B cell (primary cell): ENCODE measurements at places on chromosomes 12 and 14. TPM values are rescaled to one million over a fixed set of nuclear protein-coding genes. Genes with fewer than 3 reads are reported as not detected.

DNA sequence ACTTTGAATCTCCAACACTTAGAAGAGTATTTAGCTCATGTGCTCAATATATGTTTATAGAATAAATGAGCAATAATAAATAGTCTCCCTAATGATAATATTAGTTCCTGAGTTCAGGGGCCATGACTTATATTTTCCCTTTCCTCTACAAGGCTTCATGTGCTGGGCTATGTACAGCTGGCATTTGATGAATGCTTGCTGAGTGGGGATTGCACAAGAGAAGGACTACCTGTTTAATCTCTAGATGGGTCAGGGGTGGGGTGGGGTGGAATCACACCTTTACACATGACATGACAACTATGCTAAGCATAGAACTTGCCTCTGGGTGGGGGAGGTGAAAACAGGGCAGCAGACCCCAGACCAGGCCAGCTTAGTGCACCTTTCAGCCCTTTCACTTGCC lies 7.6 kb upstream of the ABHD12B start:
- H3K4me3 ChIP-seq, result no peak overlapping the region
- DNase-seq, result no peak
- H3K27me3 ChIP-seq, result peaks cover 10% of the 10 kb centered on the region
- H3K27ac ChIP-seq, result no peak overlapping the region

DNA sequence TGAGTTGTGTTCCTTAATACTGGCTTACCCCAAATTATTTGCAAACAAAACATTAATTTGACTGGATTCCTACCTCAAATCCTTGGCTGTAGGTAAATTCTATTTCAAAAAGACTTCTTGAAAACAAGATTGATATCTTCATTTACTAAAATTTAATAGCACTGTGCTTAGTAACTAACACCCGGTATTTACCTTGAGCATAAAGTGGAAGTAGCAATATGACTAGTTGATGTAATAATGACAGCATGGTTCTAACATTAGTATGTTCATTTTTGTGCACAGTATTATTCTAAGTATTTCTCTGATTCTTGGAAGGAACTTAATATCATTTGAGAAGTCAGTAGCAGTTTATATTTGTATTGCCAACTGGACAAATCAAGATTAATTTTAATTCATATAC lies 96.8 kb downstream of the PPHLN1 start:
- H3K27me3 ChIP-seq, result no peaks in the 10 kb centered on the region
- no peak for DNase-seq
- H3K27ac ChIP-seq, result no peak overlapping the region
- no peak overlapping the region for H3K4me3 ChIP-seq
- H3K36me3 ChIP-seq, result peaks cover 4% of the 10 kb centered on the region
- H3K4me1 ChIP-seq, result peaks cover 5% of the 10 kb centered on the region

Gene DMAC2L
- 31.9 and 40.0 TPM in 2 replicates for total RNA-seq

Gene TSPAN8
- total RNA-seq, result not detected in 2 replicates

Gene KRT8
- total RNA-seq, result 0.83 and 0.94 TPM in 2 replicates

- no peak overlapping the region for H3K4me3 ChIP-seq
- DNase-seq, result no peak
- no peaks in the 10 kb centered on the region for H3K27me3 ChIP-seq
- peaks cover 26% of the 10 kb centered on the region for H3K4me1 ChIP-seq
- H3K36me3 ChIP-seq, result no peaks in the 10 kb centered on the region
Observed at GRCh38 chr14:89357655-89358297, 59.3 kb downstream of the FOXN3 start.

GRCh38 chr12:116861320-116861719 lies 19.9 kb downstream of the HRK start:
- H3K27me3 ChIP-seq, result no peaks in the 10 kb centered on the region
- H3K4me3 ChIP-seq, result no peak overlapping the region
- no peaks in the 10 kb centered on the region for H3K36me3 ChIP-seq
- DNase-seq, result peak; percentile 77
- H3K4me1 ChIP-seq, result peaks cover 53% of the 10 kb centered on the region

Gene ZNF385A
- 5.1 and 5.3 TPM in 2 replicates for total RNA-seq

DNA sequence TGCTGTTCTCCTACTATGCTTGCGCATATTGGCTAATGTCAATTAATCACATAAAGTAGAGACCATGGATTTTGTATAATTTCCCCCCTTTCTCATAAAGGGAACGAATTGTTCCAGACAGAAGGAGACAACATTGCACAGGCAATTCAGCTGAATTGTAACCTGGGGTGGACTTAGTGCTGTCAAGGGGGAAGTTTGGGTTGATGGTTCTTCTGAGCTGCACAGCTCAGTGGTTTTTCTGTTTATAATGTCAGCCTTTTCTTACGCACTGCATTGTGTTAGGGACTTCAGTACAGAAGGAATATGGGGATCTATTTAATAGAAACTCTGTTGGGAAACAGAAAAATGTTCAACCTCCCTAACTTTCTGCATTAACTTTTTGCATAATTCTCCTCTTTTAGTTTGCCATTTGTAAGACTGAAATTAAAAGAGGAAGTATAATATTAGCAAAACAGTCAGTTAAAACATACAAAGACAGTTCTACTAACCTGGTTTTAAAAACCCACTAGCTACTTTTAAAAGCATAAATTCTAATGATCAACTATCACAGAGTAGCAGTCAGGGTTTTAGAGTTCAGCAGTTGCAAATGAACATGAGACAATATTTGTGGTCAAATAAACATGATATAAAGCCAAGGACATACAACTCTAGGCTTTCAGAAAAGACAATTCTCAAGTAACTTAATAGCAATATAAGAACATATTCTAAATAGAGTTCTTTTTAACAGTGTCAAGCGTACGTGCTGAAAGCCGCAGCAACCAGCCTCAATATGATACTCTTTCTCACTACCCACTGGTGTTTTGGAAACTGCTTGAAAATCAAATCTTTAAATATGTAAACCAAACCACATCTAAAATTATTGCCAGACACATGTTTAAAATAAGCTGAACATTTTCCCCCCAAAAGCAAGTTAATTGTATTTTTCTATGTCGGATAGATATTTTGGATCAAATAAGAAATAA lies 393.0 kb downstream of the FSCB start:
- H3K4me1 ChIP-seq, result no peaks in the 10 kb centered on the region
- no peak overlapping the region for H3K4me3 ChIP-seq
- no peaks in the 10 kb centered on the region for H3K36me3 ChIP-seq
- H3K27me3 ChIP-seq, result no peaks in the 10 kb centered on the region
- H3K27ac ChIP-seq, result no peak overlapping the region
- DNase-seq, result no peak

DNA sequence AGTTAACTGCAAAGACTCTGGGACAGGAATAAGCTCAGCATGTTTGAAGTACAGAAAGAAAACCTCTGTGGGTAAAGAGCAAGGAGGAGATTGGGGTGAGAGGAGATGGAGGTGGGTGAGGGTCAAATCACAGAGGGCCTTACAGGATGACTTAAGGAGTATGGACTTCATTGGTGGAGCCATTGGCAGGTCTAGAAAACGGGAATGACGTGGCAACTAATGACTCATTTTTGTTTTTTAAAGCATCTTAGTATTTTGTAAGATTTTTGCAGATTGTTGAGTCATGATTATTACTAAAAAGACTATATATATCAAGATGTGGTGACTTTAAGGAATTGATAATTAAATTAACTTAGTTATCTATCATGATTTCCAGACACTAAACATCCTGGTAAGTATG lies 18.5 kb downstream of the UTP20 start:
- H3K27me3 ChIP-seq, result no peaks in the 10 kb centered on the region
- no peaks in the 10 kb centered on the region for H3K36me3 ChIP-seq
- no peak for DNase-seq

DNA sequence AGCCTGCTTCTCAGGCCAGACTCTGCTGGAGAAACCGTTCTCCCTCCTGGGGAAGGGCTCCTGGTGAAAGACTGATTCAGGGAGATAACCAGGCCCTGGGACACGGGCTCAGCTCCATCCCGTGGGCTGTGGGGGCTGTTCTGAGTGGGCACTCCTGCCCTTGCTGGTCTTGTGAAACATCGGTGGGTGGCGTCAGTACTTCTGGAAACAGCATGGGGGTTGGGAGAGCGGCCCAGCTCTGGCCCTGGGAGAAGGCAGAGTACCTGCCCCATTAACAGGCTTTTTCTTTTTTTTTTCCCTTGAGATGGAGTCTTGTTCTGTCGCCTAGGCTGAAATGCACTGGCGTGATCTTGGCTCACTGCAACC lies 786 bp downstream of the SLC25A47 start:
- H3K4me3 ChIP-seq, result no peak overlapping the region
- H3K27me3 ChIP-seq, result no peaks in the 10 kb centered on the region
- H3K4me1 ChIP-seq, result no peaks in the 10 kb centered on the region
